ENCODE measurements at places on chromosomes 3 and 15.

DNA sequence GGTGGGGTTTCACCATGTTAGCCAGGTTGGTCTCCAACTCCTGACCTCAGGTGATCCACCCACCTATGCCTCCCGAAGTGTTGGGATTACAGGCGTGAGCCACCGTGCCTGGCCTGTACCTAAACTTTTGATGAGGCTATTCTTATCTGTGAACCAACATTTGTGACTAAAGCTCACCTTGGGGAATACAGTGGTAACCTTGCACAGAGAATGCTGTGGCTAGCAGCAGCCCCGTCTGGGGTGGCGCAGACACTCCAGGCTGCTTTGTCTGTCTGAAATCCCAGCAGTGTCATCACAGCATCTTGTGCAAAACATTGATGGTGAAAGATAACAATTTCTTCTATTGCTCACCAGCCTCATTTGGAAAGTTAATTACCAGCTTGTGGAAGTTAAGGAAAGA is 58.9 kb downstream of the CMTM8 start:
- no peak for DNase-seq

- peak; percentile 35 for DNase-seq
Measured at GRCh38 chr3:39124876-39125840, 17.7 kb downstream of the TTC21A start.

DNA sequence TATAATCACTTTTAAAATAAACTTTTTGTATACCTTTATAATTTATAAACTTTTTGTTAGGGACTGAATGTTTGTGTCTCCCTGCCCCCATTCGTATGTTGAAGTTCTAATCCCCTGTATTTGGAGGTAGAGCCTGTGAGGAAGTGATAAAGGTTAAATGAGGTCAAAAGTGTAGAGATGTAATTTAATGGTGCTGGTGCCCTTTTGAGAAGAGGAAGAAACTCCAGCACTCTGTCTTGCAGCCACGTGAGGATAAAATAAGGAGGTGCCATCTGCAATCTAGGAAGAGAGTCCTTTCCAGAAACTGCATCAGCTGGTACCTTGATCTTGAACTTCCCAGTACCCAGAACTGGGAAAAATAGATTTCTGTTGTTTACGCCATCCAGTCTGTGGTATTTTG is 106.1 kb upstream of the RGMA start:
- no peak for DNase-seq

GRCh38 chr3:50242851-50243542 is 7.0 kb downstream of the GNAI2 start:
- DNase-seq, result peak; percentile 75

DNA sequence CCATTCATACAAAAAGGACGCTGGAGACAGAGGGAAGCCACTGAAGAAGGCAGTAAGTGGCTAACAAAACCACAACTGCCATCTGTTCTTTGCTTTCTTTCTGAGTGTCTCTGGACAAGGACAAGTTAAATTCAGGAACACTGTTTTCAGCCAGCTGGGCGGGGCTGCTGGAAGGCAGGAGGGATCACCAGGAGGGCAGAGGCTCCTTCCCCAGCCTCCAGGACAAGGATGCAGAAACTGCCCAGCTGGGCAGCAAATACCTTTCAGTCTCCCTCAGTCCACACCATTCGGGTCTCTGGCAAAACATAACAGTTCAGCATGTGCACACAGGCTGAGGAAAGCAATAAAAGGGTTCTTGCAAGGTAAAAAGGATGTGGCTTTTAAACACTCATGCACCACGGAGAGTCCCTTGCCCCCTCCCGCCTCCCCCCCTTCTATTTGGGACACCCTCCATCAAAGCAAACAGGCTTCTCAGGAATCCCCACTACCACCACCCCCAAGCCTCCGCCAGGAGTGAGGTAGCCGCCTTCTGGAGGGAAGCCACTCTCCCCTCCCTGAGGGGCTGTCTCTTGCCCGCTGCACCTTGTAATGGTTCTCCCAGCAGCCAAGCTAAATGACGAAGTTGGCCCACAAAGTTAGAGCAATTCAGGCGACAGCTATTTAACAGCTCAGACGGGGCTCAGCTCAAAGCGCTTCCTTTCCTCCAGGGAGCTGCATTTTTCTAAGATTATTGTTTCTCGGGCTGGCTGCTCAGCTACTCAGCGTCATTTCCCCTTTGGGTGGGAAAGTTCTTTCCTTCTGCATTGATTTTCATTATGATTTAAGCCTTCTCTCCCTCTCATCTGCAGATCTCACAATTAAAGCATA is 3.8 kb downstream of the HEG1 start:
- DNase-seq, result peak; percentile 91
